ENCODE measurements at places on chromosomes 4 and X.

DNA sequence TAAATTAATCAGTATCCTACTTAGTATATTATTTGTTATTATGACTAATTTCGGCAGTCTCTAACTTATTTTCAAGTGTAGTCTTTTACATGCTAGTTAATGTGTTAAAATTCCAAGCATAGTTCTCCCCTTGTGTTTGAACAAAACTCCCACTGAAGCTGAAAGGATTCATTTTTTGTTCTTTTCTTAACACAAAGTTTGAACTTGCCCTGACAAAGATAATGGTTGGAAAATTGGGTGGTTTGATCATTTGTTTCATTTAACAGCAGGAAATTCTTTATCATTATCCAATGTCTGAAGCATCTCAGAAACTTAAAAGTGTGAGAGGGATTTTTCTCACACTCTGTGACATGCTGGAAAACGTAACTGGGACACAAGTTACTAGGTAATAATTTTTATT, 36.0 kb downstream of the INTU start:
- no peak for DNase-seq

- no peak for DNase-seq
Observed at GRCh38 chr4:158250321-158250720, 40.0 kb downstream of the TMEM144 start.

DNA sequence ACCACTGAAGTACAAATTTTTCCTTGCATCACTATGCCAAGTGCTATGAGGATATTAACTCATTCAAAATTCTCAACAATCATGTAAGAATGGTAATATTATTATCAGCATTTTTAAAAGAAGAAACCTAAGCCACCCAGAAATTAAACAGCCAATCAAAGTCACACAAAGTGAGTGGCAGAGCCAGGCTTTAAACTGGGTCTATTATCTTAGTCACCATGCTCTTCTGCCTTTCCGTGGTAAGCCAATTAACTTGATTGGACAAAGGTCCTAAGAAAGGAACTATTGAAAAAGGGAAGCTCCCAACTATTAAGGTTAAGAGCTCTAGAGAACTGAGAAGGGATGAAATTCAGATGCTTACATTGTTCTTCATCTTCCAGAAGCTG, 111.5 kb downstream of the ASB9 start:
- DNase-seq = no peak

GRCh38 chrX:31743004-31743403, 671.2 kb upstream of the FTHL17 start:
- no peak for DNase-seq

DNA sequence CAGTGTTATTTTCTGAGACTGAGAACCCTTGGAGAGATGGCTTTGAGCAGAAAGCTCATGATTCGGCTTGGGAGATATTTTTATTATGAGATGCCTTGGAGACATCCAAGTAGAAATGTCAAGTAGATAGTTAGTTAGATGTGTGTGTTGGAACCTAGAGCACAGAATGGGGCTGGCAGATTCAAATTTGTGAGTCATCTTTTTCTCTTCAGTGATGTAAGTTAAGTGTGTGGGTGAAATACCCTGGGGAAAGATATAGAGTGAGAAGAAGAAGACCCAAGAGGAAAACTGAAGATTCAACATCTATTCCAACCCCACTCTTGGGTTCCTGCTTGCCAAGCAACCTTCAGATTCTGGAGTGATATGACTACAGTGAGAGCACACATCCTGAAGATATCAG, 580.8 kb upstream of the AMOT start:
- no peak for DNase-seq

DNA sequence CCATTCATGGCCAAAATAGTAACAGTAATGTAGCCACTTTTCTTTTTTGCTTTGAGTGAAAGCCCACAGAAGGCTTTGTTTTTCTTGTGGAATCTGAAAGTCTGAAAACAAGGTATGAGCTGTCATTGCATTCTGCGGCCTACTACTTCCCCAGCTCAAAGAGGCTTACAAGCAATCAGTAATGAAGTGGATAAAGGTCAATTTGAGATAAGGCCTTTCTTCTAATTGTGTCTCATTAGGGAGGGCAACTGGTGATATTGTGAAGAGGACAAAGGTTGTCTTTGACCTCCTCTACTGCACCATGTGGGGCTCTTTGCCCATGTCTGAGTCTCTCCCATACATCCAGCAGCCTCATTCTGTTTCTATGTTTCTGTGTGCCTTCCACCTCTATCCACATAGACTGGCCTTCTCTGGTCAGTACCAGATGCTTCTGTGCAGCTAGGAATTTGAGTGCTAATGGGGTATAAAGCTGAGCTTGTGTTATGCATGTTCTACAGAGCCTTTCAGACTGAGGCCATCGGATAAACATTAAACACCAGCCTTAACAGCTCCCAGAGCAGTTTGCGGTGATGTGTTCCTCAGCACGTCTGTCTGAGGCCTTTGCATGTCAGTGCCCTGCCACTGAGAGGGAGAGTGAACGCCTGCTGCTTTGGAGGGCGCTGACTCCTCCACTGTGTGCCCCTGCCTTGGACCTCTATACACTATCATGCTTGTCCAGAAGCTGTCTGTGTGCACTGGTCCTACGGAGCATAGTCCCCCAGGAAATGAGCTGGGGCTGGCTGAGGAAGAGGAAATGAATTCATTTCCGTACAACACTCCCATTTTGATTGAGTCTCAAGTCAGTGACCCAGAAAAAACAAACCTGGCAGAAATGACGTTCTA, 80.2 kb downstream of the SH2D1A start:
- no peak for DNase-seq

DNA sequence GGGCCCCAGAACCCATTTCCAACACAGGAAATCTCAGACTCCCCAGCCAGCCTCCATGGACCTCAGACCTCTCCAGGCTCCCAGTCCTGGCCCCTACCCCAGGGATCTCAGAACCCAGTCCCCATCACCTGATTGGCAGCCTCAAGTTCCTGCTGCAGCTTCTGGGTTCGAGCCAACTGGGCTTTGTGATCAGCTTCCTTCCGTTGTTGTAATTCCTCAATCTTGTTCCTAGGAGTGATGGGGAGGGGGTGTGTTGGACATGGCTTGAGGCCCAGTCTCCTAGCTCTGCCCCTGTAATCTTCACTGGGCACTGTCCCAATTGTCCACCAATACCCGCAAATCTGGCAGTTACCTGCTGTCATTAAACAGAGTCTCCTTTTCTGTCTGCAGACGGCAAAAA, 12.6 kb downstream of the GRIPAP1 start:
- DNase-seq = no peak

DNA sequence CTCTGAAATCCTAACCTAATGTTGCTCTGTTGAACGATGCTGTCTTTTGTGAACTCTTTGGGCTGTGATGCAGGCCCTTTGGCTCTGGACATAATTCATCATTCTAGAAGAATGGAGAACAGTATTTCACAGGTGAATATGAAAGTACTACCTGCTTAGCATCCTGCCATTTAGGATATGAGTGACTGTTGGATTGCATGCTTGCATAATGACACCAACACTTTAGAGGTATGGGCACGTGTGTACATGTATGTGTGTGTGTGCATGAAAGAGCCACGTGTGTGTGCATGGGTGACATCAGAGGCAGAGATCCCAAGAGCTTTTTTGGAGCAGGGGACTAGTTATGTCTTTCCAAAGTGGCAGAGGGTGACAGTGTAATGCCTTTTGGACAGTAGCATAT, 70.2 kb upstream of the ZNF518B start:
- DNase-seq = no peak

GRCh38 chr4:156196722-156197121, 243.1 kb upstream of the CTSO start:
- DNase-seq = no peak

GRCh38 chr4:185573651-185574199, 38.4 kb upstream of the PDLIM3 start:
- DNase-seq = no peak

- DNase-seq = no peak
Observed at GRCh38 chrX:136055651-136056221, 70.5 kb downstream of the SLC9A6 start.

DNA sequence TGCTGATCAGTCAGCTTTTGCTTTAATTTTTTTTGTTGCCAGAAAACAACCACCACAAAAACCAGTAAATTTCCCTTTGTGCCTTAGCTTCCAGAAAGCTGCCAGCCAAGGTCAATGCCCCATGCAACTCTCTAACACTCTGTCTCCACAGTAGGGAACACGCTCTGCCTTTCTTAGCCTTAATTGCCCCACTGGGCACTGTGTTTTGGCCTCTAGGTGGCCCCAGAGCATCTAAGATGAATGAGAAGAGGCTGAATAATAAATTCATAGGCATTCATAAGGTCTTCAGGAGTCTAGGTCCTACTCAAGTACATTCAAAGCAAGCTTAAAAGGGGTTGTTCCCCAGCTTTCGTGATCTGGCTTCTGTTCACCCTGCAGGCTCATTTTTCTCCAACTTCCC, 57.7 kb upstream of the PASD1 start:
- DNase-seq = peak; percentile 62

GRCh38 chr4:77031544-77031943, 44.2 kb downstream of the CCNI start:
- DNase-seq = no peak

DNA sequence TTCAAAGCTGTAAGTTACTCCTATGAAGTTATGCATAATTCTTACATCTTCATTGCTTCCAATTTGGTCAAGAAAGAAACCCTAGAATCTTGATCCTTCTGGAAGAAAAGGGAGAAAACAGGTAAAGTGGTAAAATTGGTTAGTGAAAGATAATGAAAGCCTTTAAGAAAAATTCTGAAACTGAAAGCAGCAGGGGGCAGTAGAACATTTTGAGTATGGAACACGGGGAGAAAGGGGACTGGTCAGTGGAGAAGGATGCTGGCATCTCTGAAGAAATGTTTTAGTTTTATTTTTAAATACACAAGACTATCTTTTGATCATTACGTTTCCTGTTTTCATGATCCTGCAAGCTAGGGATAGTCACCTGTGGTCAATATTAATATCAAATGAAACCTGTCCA, 54.3 kb downstream of the SLIT2 start:
- DNase-seq = no peak

Measured in erythroblast (primary cell).